ENCODE measurements at places on chromosomes 16 and 17.

GRCh38 chr16:84854759-84855158 lies 35.0 kb downstream of the CRISPLD2 start:
- no peak for DNase-seq

GRCh38 chr17:19284005-19284959 lies 47.1 kb downstream of the EPN2 start:
- DNase-seq = no peak

DNA sequence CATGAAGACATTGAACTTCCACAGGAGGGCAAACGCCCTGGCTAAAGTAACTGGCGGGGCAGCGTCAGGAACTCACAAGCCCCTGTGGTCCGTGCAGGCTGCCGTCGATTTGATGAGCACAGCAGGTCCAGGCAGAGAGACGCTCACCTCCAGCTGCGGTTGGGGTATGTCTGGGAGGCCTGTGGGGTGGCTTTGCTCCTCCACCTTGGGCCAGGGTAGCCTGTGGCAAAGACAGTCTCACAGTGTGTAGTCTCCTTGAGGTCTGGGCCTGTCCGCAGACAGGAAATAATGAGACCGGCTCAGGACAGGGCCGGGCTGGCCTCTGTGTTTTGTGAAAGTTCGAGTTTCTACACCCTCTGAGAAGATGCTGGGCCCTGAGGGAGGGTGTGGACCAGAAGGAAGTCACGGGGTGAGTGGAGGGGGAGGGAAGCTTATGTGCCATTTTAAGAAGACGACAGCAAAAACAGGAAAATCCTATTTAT lies 103.3 kb downstream of the METRNL start:
- no peak for DNase-seq

DNA sequence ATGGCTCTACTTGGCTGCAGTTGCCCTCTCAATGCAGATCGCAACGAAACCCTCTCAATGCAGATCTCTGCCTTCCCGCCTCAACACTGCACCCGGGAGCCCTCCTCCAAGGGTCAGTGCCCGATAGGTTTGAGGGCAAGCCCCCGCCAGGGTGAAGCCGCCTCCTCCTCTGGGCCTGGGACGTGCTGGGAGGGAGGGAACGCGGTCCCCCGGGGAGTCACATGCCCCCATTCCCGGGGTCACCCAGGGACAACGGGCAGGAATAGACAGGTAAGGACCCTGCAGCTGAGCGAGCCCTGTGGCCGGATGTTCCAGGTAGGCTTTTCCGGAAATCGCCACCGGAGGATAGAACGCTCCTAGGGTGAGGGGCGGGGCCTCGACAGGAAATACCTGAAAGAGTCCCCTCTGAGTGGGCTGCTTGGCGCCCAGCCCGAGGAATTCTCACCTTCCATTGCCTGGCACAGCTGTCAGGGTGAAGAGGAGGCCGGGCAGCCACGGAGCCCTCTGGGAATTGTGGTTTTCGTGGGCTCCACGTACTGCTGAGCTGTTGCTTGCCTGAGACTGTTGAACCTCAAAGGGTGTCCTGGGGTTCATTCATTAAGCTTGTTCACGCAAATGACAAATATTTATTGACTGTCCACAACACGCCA lies 12.8 kb downstream of the ZNF174 start:
- no peak for DNase-seq

- no peak for DNase-seq
Measured at GRCh38 chr17:62707425-62707739, 79.9 kb downstream of the MRC2 start.

DNA sequence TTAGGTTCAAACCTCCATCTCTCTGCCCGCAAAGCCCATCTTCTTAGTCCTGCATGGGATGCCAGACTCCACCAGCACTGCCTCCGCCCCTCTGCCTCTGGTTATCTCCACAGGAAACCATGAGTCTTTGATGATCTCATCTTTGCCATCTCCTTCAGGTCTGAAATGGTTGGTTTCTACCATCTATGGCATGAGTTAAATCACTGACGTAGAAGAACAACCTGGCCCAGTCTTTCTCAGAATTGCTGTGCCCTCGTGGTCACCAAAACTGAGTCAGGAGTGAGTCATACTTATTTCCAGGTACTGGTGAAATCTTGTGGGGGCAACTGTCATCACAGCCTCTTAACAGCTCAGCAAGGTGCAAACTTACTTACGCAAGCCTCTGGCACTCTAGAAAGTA lies 468.7 kb upstream of the C16orf82 start:
- peak; percentile 44 for DNase-seq

GRCh38 chr17:62045517-62045916 lies 19.6 kb downstream of the MED13 start:
- DNase-seq = no peak

- peak; percentile 97 for DNase-seq
Measured at GRCh38 chr17:28318759-28319597, at the start of gene TMEM97. TSS of gene TMEM97 (plus strand) at chr17:28319200. CDS start at chr17:28319240, 40 bp downstream.

- peak; percentile 9 for DNase-seq
Measured at GRCh38 chr16:88383401-88384221, 852 bp downstream of the ZNF469 start.

GRCh38 chr16:2253293-2253692 lies 1.9 kb upstream of the ECI1 start:
- DNase-seq = no peak

DNA sequence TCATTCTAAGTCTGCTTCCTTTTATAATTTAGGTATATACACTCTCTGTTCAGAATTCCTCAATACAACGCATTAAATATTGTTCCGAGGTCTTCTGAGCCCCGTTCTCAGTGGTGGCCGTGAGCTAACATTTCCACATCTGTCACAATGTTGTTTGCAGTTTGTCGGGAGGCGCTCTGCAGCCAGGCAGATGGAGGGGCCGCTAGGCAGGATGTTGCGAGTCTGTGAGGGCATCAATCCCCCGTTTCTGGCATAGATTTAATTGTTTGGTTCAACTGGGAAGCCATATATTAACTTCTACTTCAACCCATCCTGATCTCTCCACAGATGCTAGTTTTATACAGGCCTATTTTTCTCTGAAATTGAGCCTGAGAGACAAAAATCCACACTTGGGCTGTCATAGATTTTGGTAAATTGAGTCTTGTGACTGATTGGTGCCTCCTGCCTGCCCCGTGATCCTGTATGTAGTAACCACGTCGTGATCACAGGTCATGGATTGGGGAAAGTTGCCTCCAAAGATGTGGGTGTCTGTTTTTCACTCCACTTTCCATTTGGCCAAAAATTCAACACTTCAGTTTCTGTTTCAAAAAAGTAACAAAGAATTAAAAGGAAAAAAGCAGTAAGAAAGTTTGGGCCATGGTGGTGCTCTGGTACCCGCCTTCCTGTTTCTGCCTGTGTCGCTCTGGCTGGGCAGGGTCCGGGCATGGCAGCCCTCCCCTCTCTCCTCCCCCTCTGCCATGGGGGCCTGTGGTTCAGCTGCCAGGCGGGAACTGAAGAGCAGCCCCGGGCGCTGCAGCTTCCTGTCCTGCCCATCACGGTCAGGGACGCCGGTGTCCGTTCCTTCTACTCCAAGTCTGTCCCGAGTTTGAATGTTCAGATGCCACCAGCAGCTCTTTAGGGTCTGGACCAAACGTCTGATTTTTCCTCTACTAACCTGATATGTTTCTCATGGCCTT lies 41.5 kb downstream of the RPTOR start:
- DNase-seq = no peak

DNA sequence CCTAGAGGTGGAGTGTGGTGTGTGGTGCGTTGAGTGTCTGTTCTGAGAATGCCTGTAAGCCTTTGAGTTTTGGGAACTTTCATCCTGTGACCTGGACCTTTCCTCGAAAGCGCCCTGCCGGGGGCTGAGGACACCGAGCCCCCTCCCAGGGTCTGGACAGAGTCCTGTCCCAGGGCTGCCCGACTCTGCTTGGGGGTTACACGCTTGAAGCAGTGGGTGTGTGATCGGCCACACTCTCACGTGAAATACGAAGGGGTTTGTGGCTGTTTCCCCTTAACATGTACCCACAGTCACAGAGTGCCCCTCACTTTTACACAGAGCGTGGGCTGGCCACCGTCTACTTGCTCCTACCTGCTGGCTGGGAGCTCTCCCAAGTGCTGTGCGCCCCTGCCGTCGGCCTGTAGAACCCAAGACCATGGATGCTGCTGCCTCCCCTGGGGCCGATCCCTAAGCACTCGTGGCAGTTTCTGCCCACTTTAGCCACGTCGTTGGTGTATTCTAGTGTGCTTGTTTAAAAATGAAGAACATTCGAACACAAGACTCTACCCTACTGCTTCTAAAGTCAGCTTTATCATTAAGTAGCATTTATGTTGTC lies 6.8 kb downstream of the ZNF750 start:
- no peak for DNase-seq

GRCh38 chr17:14749269-14749668 lies 448.4 kb downstream of the HS3ST3B1 start:
- no peak for DNase-seq

DNA sequence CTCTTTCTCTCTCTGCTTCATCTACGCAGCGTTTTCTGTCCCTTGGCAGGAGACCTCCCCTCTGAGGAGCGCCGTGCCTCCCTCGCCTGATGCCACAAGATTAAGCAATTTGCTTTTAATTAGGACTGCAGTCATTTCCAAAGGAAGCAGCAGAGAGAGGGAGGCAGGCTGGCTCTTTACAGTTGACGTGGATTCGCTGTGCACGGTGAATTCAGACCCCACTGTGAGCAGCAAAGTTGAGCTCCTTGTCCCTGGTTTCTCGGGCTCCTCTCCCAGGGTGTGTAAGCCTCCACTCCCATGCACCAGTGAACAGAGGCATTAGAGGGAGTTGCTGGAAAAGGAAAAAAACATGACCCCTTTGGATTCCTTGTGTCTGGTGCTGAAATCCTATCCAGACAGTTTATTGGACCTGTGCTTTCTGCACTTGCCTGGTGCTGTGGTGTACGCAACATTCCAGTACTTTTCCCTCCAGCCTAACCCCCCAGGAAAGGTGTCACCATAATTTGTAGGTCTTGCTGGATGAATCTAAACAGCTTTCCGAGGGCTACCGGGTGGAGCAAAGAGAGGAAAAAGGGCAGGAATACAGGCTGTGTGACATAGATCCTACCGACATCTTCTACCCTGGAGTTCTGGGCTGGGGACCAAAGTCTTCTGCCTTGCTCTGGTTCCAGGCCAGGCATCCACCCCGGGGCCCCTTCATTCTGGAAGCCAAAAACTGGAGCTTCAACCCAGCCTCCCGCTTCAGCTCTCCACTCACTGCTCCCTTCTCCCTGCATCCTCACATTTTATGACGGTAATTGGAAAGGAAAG lies 171.0 kb downstream of the MAF start:
- no peak for DNase-seq

GRCh38 chr17:81034168-81034777 lies 678 bp upstream of the BAIAP2 start:
- DNase-seq = no peak

GRCh38 chr16:11276896-11277593 lies 765 bp upstream of the PRM2 start:
- DNase-seq = no peak

DNA sequence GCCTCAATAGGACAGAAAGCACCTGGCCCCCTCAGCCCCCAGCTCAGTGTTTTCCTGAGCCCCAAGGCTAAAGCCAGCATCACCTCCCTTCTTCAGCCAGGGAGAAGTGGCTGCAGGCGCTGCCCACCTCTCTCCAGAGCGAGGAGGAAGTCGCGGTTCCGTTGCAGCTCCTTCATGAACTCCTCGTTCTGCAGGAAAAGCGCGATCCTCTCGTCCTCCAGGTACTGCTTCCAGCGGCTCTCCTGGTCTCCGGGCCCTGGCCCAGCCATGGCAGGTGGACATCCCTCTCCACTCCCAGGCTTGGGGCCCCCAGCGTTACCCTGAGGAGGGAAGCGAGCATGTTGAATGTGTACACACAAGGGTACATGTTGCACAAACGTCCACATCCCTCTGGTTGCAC lies 22.7 kb upstream of the MRPS23 start:
- DNase-seq = no peak

DNA sequence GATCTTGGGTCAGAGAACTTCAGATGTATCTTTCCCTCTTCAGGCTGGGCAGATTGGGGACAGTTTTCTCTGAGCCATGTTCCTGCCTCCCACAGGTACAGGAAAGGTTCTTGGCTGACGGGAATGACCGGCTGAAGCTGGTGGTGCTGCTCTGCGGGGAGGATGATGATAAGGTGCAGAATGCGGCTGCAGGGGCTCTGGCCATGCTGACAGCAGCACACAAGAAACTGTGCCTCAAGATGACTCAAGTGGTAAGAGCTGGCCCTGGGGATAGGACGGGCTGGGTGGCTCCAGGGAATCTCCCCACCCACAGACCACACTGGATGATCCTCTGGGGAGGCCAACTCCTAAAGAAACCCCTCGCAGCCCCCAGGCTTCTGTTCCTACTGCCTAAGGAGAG lies 10.9 kb downstream of the SLC35G3 start:
- no peak for DNase-seq

- peak; percentile 34 for DNase-seq
Measured at GRCh38 chr17:44197980-44198720, 1.5 kb downstream of the ATXN7L3 start.

GRCh38 chr16:62652441-62653120 lies 616.3 kb upstream of the CDH8 start:
- DNase-seq = no peak

- DNase-seq = no peak
Measured at GRCh38 chr16:87499189-87499486, 6.3 kb upstream of the ZCCHC14 start.

DNA sequence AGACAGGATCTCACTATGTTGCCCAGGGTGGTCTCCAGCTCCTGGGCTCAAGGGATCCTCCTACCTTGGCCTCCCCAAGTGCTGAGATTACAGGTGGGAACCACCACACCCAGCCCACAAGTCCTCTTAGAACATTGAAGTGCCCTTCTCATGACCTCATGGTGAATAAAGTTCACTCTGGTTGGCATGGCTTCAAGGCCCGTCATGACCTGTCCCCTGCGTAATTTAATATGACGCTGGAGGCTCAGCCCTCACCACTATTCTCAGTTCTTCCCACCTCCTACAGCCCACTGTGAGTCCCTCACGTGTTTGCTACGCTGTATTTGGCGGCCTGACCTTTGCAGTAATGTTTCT lies 1.9 kb downstream of the ENDOV start:
- DNase-seq = no peak

- DNase-seq = no peak
Measured at GRCh38 chr16:57038166-57038565, 48.8 kb downstream of the NLRC5 start.

- no peak for DNase-seq
Measured at GRCh38 chr17:67700037-67700724, 17.6 kb upstream of the NOL11 start.

GRCh38 chr17:78544881-78545755 lies 32.1 kb downstream of the DNAH17 start:
- DNase-seq = no peak

DNA sequence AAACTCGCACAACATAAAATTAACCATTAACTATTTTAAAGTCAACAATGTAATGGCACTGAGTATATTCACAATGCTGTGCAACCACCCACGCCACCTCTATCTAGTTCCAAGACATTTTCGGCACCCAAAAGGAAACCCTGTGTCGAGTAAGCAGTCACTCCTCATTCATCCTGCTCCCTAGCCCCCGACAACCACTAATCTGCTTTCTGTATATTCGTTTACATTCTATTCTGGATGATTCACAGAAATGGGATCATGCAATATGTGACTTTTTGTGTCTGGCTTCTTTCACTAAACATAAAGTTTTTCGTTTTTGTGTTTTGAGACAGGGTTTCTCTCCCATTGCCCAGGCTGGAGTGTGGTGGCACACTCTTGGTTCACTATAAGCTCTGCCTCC lies 42.2 kb upstream of the HAPSTR1 start:
- no peak for DNase-seq
